ENCODE measurements at places on chromosomes 4 and X.
A peak's percentile ranks its signal among the peaks of the same experiment; 100 is the strongest.

GRCh38 chrX:40380655-40381488, 199.9 kb upstream of the ATP6AP2 start:
- peak; percentile 23 for DNase-seq

DNA sequence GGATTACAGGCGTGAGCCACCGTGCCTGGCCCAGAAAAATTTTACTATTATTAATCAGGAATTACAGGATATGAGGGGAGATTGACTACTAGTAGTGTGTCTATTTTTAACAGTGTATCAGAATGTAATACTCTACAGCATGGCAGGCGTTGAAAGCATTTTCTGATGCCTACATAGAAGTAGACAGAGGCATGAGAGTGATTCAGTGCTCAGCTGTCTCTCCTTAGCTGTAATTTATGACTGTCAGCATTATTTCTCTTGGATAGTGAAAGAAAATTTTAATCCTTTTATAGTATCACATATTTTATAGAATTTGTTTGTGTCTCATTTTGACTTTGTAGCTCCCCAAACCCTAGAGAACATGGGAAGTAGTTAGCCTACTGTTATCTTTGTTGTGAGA, 20.7 kb downstream of the ARHGAP24 start:
- no peak for DNase-seq

- no peak for DNase-seq
These were observed 3.2 kb downstream of the SNX25 start for GRCh38 chr4:185212581-185212980.

DNA sequence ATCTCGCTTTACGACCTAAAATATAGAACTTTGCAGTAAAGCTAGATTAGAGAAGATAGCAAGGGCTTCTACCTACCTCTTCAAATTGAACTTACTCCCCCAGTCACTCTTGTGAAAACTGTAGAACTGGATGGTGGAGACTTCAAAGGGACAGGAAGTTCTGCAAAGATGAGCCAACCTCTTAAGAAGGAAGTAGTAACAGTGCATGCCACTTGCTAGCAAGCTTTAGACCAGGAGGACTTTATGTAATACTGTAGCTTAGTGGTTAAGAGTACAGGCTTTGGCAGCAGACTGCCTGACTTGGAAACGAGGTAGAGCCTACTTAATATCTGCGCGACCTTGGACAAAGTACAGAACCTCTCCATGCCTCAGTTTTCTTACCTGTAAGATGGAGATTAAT, 27.5 kb upstream of the VBP1 start:
- DNase-seq = no peak

DNA sequence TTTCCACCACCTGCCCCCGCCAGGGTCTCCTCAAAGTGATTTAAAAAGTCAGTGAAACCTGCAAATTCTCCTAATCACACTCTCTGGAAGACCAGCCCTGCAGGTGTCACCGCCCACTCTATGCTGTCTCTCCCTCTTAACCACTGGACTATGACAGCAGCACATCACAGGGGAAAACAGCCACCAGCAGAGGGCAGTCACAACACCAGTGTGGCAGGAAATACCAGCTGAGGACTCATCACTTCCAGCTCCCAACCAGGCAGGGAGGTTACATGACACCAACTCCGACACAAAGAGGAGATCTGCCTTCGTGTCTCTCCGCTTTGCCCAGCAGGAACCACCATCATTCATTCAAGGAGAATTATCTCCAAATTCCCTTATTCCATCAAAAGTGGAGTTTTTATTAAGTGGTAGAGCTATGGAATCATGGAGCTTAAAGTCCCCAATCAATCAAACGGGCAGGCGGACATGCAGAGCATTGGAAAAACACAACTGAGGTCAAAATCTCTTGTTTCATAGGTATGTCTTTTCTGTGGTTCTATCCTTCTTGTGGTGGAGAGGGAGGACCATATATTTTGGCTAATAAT, 91.3 kb downstream of the NSUN7 start:
- DNase-seq = peak; percentile 92

DNA sequence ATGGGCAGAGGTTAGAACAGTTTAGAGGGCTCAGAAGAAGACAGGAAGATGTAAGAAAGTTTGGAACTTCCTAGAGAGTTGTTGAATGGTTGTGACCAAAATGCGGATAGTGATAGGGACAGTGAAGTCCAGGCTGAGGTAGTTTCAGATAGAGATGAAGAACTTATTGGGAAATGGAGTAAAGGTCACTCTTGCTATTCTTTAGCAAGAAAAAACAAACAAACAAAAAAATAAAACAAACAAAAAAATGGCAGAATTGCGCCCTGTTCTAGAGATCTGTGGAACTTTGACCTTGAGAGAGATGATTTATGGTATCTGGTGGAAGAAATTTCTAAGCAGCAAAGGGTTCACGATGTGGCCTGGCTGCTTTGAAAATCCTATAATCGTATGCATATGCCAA, 185.1 kb upstream of the SFRP2 start:
- no peak for DNase-seq

- DNase-seq = no peak
These were observed 32.9 kb upstream of the RAB40A start for GRCh38 chrX:103552236-103552635.

- no peak for DNase-seq
These were observed at the start of gene P2RY8 for GRCh38 chrX:1537031-1537715. Gene P2RY8, minus strand, starts transcription at chrX:1537185. Its CDS starts 70,627 bp downstream, at chrX:1466558.

GRCh38 chrX:136691028-136691809, 43.3 kb downstream of the CD40LG start:
- no peak for DNase-seq

DNA sequence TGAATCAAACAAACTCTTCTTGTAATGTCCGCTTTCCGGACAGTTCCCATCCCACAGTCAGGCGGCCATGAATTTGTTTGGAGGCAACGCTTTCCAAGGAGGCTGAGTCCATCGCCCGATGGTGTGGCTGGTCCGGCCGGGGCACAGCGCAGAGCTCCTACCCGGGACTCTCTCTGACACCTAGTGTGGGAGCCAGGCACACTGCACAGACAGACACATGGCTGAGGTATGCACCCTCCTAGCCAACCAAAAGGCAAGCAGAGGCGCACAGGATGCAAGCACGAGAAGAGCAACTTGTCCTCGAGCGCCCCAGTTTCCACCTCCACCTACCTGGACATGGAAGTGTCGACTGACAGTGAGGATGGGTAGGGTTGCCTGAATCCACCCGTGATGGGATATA, 87.5 kb downstream of the LEF1 start:
- DNase-seq = no peak

DNA sequence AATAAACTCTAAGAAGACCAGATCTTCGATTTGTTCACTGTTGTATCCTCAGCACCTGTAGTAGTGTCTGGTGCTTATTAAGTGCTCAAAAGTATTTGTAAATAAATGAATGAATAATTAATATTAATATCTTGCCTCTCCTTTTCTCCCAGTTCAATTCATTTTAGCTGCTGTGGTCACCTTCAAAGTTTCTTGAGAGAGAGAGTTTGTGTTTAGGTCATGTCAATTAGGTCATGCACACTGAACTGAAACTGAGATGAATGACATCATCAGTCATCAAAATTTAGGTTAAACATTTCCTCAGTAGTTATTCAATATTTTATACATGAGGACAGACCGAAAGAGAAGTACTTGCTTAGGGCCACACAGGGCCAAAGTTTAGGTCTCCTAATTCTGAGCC, 73.5 kb downstream of the ANXA3 start:
- no peak for DNase-seq

DNA sequence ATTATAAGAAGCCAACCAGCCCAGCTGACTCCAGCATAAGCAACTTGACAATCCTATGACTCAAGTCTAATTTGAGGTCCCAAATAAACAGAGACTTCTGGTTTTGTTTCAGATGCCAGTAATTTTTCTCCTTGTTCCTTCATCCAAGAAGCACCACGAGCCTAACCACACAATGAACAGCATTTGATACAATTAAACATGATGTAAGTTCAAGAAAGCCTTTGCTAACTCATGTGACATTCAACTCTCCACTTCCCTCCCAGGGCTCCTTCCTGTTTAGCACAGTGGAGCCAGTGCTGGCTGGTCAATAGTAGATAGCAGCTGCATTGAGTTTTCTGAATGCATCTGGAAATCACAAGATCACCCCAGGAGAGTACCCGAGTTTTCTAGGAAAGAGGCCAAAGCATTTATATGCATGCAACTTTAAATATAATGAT, 206.3 kb downstream of the ARHGAP24 start:
- no peak for DNase-seq

DNA sequence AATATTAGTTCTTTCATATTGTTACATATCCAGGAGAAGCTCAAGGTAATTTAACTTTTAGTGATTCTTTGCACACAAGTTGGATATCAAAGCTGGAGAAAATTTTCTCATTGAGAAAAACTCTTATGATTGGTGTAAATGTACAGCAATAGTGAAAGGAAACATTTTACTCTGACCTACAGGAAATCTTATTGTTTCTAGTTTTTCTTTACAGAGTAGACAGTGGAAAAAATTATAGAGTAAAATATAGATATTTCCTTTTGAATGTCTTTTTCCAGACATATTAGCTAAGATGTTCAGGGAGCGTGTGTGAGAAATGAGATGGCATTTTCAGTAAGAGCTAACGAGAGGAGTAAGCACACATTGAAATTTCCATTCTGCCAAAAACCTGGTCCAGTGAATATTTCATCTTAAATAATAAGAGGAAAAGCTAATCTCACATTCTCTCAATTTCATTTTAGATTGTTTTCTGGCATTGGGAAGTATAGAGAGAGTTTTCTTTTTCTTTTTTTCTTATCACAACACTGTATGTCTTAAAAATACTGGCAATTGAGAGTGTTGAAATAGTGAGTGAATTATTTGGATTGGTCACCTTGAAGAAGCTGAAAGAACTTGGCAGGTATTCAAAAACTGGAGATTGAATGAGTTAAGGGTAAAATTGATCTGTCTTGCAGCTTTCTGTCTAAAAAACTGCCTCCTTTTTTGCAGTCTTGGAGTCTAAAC, 15.6 kb upstream of the ATP8A1 start:
- no peak for DNase-seq

DNA sequence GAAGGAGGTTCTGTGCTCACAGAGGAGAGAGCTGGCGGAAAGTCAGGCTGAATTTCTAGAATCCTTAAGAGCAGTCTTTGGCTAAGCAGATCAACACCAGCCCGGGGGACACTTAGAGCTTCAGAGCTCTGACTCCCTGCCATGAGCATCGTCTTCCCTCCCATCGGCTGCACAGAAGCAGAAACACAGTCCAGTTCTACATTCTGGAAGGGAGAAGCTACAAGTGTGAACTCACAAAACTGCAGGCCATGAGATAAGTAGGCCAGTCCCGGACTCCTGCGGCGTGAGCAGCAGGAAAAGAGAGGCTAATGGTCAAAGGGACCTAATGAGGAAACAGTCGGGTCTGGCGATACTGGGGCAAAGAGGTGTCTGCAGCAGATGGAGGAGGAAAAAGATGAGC, 211.5 kb downstream of the DHX15 start:
- DNase-seq = no peak

GRCh38 chr4:139694522-139695107, 29.0 kb downstream of the MGST2 start:
- no peak for DNase-seq

GRCh38 chr4:128776794-128777216, 32.7 kb upstream of the JADE1 start:
- no peak for DNase-seq

- DNase-seq = no peak
These were observed 16.9 kb downstream of the ZFP42 start for GRCh38 chr4:188012426-188012945.

DNA sequence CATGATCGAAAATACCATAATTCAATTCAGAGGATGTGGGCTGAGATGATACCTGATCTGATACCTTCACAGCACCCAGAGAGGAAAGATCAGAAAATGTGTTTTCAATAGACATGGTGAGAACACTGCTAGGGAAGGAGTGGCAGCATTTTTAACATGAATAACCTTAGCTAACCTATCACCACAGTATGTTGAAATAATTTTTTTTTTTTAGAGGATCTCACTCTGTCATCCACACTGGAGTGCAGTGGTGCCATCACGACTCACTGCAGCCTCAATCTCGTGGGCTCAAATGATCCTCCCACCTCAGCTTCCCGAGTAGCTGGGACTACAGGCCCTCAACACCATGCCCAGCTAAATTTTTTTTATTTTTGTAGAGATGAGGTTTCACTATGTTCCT, 90.5 kb upstream of the RAPGEF2 start:
- DNase-seq = no peak

DNA sequence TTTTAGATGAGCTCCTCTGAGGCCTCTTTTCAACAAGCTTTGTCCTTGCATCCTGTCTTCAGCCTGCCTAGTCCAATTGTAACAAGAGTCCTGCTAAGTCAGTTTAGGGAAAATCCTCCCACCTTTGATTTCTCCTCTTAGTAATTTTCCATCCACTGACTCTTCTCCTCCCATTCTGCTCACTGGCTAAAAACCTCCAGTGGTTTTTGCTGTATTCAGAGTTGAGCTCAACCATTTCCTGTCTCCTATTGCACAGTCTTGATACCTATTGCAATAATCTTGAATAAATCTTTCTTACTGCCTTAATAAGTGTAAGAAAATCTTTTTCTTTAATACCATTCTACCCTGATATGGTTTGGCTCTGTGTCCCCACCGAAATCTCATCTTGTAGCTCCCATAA, 117.8 kb upstream of the ENPP6 start:
- no peak for DNase-seq

- no peak for DNase-seq
These were observed 52.7 kb downstream of the GABRB1 start for GRCh38 chr4:47084111-47084510.

DNA sequence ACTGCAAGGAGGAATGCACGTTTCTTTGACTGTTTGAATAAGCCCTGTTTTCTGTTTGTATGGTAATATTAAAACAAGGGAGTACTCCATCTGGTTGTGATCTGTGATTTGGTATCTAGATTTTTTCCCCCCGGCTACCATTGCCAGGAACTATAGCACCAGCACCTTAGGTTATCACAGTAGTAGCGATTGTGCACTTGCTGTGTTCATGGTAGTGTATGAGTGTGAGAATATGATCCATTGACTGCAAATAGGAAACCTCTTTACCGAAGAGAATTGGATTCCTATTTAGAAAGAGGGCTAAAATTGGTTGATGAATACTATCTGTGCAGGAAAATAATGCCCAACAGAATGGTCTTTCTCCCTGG, 69.9 kb downstream of the LARP7 start:
- no peak for DNase-seq

Measured in neural progenitor cell (in vitro differentiated cells).